ENCODE measurements at places on chromosomes 1 and 21.

DNA sequence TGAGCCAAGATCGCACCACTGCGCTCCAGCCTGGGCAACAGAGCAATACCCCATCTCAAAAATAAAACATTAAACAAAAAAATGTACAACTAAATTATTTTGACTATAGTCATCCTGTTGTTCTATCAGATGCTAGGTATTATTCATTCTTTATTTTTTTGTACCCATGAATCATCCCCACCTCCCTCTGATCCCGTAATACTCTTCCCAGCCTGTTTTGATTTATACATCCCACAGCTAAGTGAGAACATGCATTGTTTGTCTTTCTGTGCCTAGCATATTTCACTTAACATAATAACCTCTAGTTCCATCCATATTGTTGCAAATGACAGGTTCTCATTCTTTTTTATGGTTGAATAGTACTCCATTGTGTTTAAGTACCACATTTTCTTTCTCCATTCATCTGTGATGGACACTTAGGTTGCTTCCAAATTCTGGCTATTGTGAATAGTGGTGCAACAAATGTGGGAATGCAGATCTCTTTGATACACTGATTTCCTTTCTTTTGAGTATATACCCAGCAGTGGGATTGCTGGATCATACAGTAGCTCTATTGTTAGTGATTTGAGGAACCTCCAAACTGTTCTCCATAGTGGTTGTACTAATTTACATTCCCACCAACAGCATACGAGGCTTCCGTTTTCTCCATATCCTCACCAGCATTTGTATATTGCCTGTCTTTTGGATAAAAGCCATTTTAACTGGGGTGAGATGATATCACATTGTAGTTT, 84.4 kb downstream of the MACF1 start:
- DNase-seq = no peak

- DNase-seq = no peak
Measured at GRCh38 chr1:62364721-62365120, 45.5 kb upstream of the KANK4 start.

DNA sequence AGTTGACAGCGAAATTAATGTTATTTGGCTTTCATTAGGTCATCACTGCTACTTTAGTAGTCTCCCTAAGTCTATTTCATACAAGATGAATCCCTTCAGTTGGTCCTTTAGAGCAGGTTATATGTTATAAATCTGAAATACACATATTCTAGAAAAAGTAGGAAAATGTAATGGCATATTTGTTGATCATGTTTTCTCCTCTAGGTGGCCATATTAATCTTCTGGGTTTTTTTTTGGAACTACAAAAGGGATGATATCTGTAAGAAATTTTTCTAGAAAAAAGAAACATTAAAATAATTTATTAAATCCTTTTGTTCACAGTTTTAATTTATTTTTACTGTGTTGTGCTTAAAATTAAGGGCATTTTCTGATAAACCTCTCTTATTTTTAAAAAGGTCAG, 87.9 kb downstream of the SYT14 start:
- no peak for DNase-seq

DNA sequence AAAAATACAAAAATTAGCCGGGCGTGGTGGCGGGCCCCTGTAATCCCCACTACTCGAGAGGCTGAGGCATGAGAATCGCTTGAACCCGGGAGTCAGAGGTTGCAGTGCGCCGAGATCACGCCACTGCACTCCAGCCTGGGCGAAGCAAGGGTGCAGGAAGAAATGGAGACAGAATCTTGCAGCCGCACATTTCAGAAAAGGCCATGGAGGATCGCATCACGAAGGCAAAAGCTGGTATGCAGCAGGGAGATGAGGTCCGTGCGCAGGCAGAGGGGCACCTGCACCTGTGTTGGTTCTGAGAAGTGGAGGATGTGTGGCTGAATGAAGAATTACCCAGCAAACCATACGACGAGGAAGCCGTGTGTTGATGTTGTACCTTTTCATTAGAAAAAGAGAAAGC, 53.0 kb upstream of the ABCG1 start:
- DNase-seq = no peak

- no peak for DNase-seq
Measured at GRCh38 chr1:93023281-93023680, 55.8 kb upstream of the MTF2 start.

- no peak for DNase-seq
Measured at GRCh38 chr1:67578397-67579020, 106.5 kb upstream of the GADD45A start.

GRCh38 chr1:114558544-114558943, 22.9 kb downstream of the BCAS2 start:
- DNase-seq = peak; percentile 1

- peak; percentile 54 for DNase-seq
Measured at GRCh38 chr1:45493116-45493697, 2.2 kb upstream of the TESK2 start.

- DNase-seq = peak; percentile 31
Measured at GRCh38 chr1:162310337-162310736, 66.3 kb downstream of the SPATA46 start.
